ENCODE measurements at places on chromosomes 3 and 15.

- DNase-seq: no peak
Observed at GRCh38 chr15:45869034-45869668, 234.3 kb downstream of the SQOR start.

- no peak for DNase-seq
Observed at GRCh38 chr3:42292009-42292408, 26.0 kb upstream of the CCK start.

DNA sequence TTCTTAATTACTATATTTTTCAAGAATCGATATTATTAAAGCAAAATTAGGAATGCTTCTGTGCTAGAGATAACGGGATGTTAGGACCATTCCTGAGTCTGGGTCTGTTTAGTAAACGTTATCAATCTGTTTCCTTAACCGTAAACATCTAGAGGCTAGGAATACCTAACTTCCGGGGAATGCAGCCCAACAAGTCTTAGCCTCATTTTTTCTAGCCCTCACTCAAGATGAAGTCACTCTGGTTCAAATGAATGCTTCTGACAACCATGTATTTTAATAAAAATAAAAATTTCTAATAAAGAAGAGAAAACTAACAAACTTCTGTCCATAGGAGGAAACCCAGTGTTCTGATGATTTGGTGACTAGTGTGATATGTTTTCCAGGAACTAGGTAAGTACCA, 11.1 kb upstream of the SELENOK start:
- no peak for DNase-seq

DNA sequence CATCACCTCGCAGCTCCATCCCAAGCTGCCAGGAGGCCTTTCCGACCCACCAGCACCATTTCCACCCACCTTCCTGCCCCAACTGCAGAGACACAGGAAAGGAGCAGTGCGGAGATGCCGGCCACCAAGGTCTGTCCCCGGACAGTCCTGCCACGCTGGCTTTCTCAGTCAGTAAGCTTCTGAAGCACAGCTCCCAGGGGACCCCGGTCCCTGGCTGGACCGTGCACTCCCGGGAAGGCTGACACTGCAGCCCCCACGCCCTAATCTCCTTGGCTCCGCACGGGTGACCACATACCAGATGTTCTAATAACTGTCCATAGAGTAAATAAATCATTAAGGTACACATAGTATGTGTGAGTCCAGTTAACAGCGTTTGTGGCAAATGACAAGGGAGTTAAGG, 73.5 kb downstream of the VGLL4 start:
- no peak for DNase-seq

GRCh38 chr3:10238345-10239183, 9.7 kb upstream of the TATDN2 start:
- no peak for DNase-seq

DNA sequence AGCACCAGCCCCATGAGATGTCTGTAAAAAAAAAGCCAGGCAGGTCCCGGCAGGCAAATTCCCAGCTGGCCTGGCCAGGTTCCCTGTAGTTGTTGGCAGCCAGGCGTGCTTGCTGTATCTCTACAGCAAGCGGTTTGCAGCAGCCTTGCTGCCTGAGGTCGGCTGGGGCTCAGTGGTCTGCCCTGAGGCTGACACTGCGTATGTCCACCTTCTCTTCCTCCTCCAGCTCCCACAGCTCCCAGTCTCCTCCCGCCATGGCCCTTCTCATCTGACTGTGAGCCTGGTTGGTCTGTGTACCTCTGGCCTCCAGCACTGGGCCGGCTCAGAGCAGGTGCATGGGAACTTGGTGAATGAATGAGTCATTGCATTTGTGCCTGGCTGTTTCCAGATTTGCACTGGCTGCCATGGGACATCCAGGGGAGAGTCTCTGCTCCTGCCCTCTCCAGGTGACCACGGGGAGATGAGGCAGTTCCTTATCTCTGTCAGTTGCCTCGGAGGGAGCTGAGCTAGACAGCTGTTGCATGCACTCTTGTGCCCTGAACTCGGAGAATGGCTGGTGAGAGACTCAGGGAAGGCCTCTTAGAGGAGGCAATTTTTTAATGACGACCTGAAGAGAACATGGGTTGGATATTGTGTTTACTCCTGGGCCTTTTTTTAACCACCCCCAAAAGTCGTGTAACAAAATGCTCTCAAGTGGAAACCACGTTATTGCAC, 43.0 kb downstream of the SPSB4 start:
- DNase-seq: no peak

DNA sequence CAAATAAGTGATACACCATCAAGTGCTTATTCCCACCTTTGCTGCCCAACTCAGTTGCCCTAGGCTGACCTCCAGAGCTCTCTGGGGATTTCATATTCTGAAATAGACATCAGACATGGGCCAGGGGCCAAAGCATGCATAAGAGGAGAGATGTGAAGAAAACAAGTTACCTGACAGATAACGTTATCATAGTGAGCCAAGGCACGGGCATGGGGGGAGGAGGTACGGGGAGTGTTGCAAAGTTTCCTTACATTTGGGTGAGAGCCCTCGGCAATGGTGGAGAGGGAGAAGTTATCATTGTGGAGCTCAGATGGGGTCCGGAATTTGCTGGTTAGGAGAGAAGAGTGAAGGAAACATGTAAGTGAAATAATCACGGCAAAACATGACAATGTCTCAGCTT, 9.8 kb downstream of the CSPG5 start:
- no peak for DNase-seq

DNA sequence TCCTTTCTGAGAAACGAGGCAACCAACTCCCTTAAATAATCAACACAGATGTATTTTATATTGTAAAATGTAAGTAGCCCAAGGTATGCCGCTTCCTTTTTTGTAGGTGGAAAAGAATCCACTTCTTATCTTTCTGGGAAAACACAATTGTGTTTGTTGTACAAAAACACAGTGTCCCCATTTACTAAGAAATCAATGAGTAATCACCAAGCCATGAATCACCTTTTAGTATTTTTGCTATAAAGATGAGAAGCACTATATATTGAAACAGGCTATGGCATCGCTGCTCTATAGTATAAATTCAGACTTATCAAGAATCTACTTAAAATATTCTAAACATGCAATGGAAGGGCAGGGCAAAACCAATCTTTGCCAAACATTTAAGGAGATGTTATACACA, 104.0 kb downstream of the TNIK start:
- no peak for DNase-seq

- no peak for DNase-seq
Observed at GRCh38 chr3:45041666-45042065, 15.6 kb downstream of the CLEC3B start.

DNA sequence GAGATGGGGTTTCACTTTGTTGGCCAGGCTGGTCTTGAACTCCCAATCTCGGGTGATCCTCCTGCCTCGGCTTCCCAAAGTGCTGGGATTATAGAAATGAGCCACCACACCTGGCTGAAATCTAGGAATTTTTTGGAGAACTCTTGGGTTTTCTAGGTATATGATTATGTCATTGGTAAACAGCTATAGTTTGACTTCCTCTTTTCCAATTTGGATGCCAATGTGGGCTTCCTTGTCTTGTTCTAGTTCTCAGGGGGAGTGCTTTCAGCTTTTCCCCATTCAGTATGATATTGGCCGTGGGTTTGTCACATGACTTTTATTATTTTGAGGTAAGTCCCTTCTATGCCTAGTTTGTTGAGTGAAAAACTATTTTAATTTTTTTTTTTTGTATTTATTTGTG, 17.9 kb downstream of the KCNMB3 start:
- DNase-seq: no peak

- DNase-seq: no peak
Observed at GRCh38 chr3:23112491-23112890, 90.6 kb upstream of the UBE2E2 start.

- DNase-seq: no peak
Observed at GRCh38 chr3:81841540-81841939, 80.1 kb upstream of the GBE1 start.

DNA sequence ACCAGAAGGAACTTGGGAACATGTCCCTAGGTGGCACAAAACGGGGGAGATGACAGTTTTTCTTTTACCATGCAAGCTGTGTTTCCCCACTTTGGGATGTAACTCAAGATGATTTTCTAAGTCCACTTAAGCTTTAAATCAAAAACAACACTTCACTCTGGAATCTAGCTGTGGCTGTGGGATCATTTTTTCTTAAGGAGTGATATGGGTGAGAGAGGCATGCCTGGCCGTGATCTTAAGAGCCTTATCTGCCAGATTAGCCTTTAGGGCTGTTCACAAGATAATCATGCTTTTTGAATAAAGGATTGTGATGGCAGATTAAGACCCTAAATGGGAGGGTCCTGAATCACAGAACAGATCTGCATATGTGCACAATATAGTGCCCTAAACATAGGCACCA, 384.8 kb upstream of the SEMA6D start:
- DNase-seq: no peak

All from stimulated activated CD4-positive, alpha-beta T cell treated with anti-CD3 and anti-CD28 coated beads, Interleukin-12 subunit alpha, Interleukin-12 subunit beta, amount 100 ng/mL, for 24 hours (primary cell).